ENCODE measurements at places on chromosomes 3 and 15. TPM values are rescaled to one million over a fixed set of nuclear protein-coding genes. Genes with fewer than 3 reads are reported as not detected.

The SEMA6D gene
- total RNA-seq, result not detected

The MFN1 gene
- 30.6 TPM for total RNA-seq

DNA sequence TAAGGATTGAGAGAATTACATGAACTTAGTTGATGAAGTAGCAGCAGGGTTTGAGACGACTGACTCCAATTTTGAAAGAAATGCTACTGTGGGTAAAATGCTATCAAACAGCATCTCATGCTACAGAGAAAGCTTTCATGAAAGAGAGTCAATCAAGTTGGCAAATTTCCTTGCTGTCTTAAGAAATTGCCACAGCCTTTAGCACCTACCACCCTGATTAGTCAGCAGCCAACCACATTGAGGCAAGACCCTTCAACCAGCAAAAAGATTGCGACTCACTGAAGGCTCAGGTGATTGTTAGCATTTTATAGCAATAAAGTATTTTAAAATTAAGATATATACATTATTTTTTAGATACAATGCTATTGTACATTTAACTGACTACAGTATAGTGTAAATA lies 80.9 kb downstream of the RAP2B start:
- no peak overlapping the region for H3K27ac ChIP-seq
- peaks cover 3% of the 10 kb centered on the region for H3K4me1 ChIP-seq
- DNase-seq, result no peak
- no peaks in the 10 kb centered on the region for H3K36me3 ChIP-seq
- H3K4me3 ChIP-seq, result no peak overlapping the region
- H3K27me3 ChIP-seq, result no peaks in the 10 kb centered on the region

The TRIM42 gene
- not detected for total RNA-seq

- no peaks in the 10 kb centered on the region for H3K27me3 ChIP-seq
- H3K36me3 ChIP-seq, result peaks cover 6% of the 10 kb centered on the region
- no peak for DNase-seq
- no peak overlapping the region for H3K27ac ChIP-seq
- no peaks in the 10 kb centered on the region for H3K4me1 ChIP-seq
Measured at GRCh38 chr3:45506084-45506483, 88.5 kb upstream of the LIMD1 start.

The BOC gene
- total RNA-seq, result not detected

- H3K4me3 ChIP-seq, result no peak overlapping the region
- DNase-seq, result no peak
- peaks cover 13% of the 10 kb centered on the region for H3K4me1 ChIP-seq
- H3K27me3 ChIP-seq, result no peaks in the 10 kb centered on the region
Measured at GRCh38 chr3:15261274-15261673, 55.2 kb downstream of the CAPN7 start.

- H3K36me3 ChIP-seq, result no peaks in the 10 kb centered on the region
- no peak for DNase-seq
- H3K4me3 ChIP-seq, result no peak overlapping the region
- H3K4me1 ChIP-seq, result peaks cover 8% of the 10 kb centered on the region
Measured at GRCh38 chr3:13879102-13879945, 547 bp downstream of the WNT7A start.

DNA sequence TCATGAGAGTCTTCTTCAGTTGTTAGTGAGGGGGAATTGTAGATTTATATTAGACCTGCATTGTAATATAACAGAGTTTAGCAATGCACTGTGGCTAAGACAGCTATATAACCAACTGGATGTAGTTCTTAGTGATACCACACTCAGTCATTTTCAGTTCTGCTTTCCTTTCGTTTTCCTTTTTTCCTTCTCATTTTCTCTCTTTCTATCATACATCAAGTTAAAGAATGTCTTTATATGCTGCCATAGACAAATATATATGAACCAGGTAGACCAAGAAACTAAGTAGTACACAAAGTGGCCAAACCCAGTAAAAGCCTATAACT lies 43.7 kb upstream of the CD47 start:
- no peak for DNase-seq
- no peaks in the 10 kb centered on the region for H3K27me3 ChIP-seq
- peak overlapping the region; percentile 74 for H3K4me3 ChIP-seq
- peak overlapping the region; percentile 83 for H3K27ac ChIP-seq
- H3K4me1 ChIP-seq, result peaks cover 69% of the 10 kb centered on the region

GRCh38 chr3:76177610-76178009 lies 392.3 kb upstream of the ZNF717 start:
- H3K4me1 ChIP-seq, result no peaks in the 10 kb centered on the region
- H3K36me3 ChIP-seq, result no peaks in the 10 kb centered on the region
- DNase-seq, result no peak
- H3K27ac ChIP-seq, result no peak overlapping the region
- H3K4me3 ChIP-seq, result no peak overlapping the region

The ALG1L2 gene
- not detected for total RNA-seq

DNA sequence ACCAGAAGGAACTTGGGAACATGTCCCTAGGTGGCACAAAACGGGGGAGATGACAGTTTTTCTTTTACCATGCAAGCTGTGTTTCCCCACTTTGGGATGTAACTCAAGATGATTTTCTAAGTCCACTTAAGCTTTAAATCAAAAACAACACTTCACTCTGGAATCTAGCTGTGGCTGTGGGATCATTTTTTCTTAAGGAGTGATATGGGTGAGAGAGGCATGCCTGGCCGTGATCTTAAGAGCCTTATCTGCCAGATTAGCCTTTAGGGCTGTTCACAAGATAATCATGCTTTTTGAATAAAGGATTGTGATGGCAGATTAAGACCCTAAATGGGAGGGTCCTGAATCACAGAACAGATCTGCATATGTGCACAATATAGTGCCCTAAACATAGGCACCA lies 384.8 kb upstream of the SEMA6D start:
- H3K4me3 ChIP-seq, result no peak overlapping the region
- no peak for DNase-seq
- no peaks in the 10 kb centered on the region for H3K4me1 ChIP-seq
- H3K27ac ChIP-seq, result no peak overlapping the region
- no peaks in the 10 kb centered on the region for H3K36me3 ChIP-seq
- no peaks in the 10 kb centered on the region for H3K27me3 ChIP-seq

DNA sequence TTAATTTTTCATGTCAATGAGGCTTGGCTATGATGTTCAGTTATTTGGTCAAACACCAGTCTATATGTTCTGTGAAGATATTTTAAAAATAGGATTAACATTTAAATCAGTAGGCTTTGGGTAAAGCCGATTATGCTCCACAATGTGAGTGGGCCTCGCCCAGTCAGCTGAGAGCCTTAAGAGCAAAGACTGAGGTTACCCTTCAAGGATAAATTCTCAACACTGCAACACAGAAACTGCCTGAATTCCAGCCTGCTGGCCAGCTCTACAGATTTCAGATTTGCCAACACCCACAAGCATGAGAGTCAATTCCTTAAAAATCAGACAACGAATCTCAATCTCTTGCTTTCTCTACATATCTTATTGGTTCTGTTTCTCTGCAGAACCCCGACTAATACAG lies 188.3 kb downstream of the PLCH1 start:
- no peaks in the 10 kb centered on the region for H3K36me3 ChIP-seq
- H3K27ac ChIP-seq, result no peak overlapping the region
- peaks cover 21% of the 10 kb centered on the region for H3K4me1 ChIP-seq
- no peaks in the 10 kb centered on the region for H3K27me3 ChIP-seq
- H3K4me3 ChIP-seq, result no peak overlapping the region

GRCh38 chr3:125398952-125399351 lies 23.8 kb upstream of the ZNF148 start:
- peaks cover 30% of the 10 kb centered on the region for H3K27me3 ChIP-seq
- no peaks in the 10 kb centered on the region for H3K36me3 ChIP-seq
- H3K4me1 ChIP-seq, result no peaks in the 10 kb centered on the region
- no peak for DNase-seq
- no peak overlapping the region for H3K27ac ChIP-seq

DNA sequence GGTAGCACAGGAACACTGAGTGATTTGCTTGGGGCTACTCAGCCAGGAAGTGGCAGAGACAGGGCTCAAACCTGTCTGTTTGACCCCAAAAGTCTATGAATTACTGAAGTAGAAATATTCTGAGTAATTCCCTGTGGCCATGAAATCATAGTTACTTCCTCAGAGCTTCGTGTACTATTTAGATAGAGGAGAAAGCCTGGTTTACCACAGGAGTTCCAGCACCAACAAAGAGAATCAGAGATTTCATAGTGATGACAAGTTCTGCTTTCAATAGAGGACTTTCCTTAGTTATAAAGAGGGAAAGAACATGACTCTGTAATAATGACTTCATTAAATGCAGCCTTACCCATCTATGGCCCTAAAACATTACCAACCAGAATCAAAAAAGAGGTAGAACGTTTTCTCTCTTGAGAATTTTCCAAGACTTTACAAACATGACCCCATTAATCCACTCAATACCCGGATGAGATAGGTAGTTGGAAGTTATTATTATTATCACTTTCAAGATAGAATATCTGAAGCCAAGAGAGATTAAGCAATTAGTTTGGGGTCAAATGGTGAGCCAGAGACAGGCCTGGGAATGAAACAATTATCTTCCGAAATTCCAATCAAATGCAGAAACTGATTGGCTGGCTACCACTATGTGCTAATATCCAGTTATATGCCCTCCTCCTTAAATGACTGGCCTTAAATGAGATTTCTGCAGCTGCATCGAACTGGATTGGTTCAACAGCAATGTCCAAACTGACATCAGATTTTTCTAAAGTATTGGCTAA lies 13.6 kb upstream of the WNT5A start:
- no peaks in the 10 kb centered on the region for H3K27me3 ChIP-seq
- no peak for DNase-seq
- no peak overlapping the region for H3K27ac ChIP-seq
- no peaks in the 10 kb centered on the region for H3K36me3 ChIP-seq

GRCh38 chr3:155362808-155363689 lies 69.6 kb upstream of the STRIT1 start:
- DNase-seq, result no peak
- H3K27me3 ChIP-seq, result no peaks in the 10 kb centered on the region
- no peaks in the 10 kb centered on the region for H3K4me1 ChIP-seq
- no peak overlapping the region for H3K27ac ChIP-seq
- H3K36me3 ChIP-seq, result no peaks in the 10 kb centered on the region
- H3K4me3 ChIP-seq, result no peak overlapping the region

The SLC28A1 gene
- not detected for total RNA-seq
